NCI-H2029 treated with DMSO at 0.1 percent for 48 hours (cell line): ENCODE measurements at places on chromosomes 2 and 18.

DNA sequence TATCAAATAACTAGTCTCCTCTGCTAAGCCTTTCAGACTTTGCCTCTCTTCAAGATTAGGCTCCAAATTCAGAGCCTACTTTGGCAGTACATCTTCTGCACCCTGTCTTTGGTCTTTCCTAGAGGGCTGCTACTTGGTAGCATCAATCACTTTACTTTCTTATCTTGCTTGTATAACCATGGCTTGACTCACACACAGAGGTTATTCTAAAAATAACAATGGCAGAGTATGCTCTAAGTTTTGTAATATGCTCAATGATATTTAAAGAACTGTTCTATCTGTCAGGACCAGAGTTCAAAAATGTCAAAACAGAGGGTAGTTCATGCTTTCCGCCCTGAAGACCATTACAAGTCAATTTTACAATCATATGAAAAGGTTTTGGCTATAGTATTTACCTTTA, 27.7 kb downstream of the THOC1 start:
- no peak for DNase-seq

GRCh38 chr2:29753671-29754444, 167.5 kb downstream of the ALK start:
- no peak for DNase-seq

- DNase-seq = no peak
These were observed 194.1 kb downstream of the CTIF start for GRCh38 chr18:48732767-48733424.

- no peak for DNase-seq
These were observed 341.6 kb downstream of the RIT2 start for GRCh38 chr18:42773870-42774269.

GRCh38 chr2:136858656-136859055, 93.3 kb downstream of the THSD7B start:
- DNase-seq = no peak

GRCh38 chr18:68467957-68468356, 247.0 kb downstream of the TMX3 start:
- DNase-seq = no peak

DNA sequence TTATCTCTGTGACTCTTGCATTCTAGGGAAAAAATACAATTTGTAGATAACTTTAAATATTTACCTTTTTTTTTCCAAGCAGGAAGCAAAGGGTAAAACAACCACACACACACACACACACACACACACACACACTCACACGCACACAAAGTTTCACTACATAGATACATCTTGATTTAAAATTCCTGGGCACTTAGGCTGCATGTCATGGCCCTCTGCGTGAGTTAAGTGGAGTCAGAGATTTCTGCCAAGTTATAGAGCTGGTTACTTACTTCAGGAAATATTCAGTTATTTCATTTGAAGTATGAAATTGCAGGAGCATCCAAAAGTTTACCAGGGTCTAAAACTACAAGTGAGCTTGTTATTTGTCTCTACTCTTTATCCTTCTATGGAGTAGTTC, 612.0 kb downstream of the IRS1 start:
- no peak for DNase-seq

GRCh38 chr2:164523726-164524125, 97.6 kb downstream of the GRB14 start:
- no peak for DNase-seq

DNA sequence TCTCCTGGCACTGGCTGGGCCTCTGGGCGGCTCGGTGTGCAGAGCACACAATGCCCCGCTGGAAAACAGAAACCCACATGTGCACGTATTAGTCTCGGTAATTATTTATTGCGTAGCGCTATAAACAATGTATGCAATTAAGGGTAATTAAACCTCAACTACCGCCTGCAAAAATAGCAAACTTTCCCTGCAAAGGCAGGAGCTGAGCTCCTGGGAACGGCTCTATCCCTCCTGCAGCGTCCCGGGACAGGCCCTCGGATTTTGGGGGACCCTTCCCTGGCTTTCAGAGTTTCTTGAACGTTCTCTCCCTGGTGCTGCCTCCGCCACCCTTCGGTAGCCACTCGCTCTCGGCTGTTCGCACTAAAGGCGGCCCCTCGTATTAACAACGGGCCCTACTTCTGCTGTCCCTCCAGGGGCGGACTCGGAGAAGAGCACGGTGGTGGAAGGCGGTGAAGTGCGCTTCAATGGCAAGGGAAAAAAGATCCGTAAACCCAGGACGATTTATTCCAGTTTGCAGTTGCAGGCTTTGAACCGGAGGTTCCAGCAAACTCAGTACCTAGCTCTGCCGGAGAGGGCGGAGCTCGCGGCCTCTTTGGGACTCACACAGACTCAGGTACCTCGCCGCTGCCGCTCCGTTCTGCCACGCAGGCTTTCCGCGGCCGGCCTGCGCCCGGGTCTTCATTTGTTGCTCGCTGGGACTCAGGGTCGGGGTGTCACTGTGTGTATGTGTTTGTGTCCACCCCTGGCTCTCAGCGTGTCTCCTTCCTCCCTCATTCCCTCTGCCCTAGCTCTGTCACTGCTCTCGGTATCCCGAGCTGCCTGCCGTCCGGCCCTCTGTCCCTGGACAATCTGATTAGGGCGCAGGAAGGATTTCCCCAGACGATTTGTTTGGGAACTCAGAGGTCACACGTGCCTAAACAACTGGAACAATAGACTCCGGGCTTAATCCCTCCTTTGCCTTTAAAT, 1.2 kb downstream of the DLX1 start:
- DNase-seq = no peak

DNA sequence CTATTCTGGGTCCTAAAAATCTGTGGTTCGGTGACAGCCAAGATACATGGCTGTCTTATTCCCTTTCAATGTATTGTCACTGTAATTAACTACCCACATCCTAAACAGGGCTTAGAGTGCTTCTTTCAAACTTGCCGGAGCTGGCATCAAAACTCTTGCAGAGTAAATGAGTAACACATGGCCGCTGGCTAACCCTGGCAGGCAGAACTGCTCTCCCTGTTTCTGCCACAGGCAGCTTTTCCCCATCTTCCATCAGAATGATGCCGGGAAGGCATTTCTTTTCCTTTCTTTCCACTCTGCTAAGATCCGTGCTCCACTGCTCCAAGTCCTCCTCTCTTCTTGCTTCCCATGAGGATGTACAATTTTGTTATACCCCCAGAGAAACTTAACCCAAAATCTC, 54.8 kb upstream of the PTPRM start:
- DNase-seq = no peak

- peak; percentile 4 for DNase-seq
These were observed 60.3 kb downstream of the PIAS2 start for GRCh38 chr18:46856973-46857372.

- DNase-seq = no peak
These were observed 36.3 kb downstream of the MOGAT1 start for GRCh38 chr2:222707689-222708273.
